CD4-positive, alpha-beta T cell treated with Interferon gamma for 1 hour (primary cell): ENCODE measurements at places on chromosomes 5 and 9.

DNA sequence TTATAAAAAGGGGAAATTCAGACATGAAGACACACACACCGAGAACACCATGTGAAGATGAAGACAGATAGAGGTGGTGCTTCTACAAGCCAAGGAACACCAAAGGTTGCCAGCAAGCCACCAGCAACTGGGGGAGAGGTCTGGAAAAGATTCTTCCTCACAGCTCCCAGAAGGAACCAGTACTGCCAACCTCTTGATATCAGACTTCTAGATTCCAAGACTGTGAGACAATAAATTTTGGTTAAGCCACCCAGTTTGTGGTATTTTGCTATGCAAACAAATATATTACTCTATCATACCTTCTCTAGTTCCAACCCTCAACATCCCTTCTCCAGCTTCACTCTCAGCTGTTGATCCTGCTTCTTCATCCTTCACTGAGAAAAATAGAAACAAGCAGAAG, 451.1 kb downstream of the EBF1 start:
- DNase-seq, result no peak

- DNase-seq, result no peak
These were observed 216.3 kb downstream of the ISL1 start for GRCh38 chr5:51599587-51599986.

DNA sequence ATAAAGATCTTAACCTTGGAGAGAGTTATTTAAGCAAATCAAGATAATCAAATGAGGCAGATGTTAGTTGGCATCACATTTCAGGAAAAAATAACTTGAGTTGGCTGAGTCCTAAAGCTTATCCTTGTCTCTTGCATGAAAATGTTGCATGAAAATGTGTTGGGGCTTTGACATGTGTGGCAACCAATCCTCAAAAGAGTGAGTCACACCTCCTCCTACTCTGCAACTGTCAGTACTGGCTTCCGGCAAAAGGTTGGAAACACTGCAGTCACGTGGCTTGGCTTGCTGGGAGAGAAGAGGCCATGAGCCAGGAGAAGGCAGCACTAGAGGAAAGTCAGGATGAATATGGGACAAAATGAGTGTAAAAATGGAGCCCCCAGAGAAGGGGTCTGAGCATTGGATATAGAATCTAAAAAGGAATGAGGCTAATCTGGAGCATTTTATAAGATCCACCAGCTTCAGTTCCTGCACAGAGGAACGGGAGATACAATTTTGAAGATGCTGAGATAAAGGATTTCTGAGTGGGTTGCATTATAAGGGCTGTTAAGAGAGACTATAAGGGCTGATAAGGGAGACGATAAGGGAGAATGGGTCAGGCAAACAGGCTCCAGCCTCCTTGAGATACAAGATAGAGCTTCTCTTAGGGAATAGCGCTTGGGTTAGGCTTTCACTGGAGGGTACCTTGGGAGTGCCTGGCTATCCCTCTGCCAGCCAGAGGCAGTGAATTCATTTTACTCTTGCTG, 43.1 kb downstream of the SPATA31D1 start:
- DNase-seq, result no peak

- no peak for DNase-seq
These were observed 8.1 kb upstream of the ASB6 start for GRCh38 chr9:129649726-129650679.

DNA sequence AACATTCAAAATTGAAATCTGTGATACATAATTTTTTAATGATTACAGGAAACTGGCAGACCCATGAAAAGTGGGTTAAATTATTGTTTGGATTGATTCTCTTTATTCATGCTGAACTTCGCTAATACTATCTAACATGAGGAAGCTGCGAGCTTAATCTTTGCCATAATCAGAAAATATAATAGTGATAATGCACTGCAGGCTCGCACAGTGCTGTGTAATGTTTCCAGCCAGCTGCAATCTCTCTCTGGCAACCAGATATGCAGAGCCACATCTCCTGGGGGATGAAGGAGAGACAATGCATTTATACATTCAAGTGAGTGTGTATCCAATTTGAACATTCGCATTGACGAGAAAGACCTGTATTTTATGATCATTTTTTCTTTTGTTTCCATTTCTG, 669.7 kb upstream of the RGMB start:
- DNase-seq, result no peak

- DNase-seq, result no peak
These were observed 36.2 kb downstream of the RNF130 start for GRCh38 chr5:180035206-180035931.

DNA sequence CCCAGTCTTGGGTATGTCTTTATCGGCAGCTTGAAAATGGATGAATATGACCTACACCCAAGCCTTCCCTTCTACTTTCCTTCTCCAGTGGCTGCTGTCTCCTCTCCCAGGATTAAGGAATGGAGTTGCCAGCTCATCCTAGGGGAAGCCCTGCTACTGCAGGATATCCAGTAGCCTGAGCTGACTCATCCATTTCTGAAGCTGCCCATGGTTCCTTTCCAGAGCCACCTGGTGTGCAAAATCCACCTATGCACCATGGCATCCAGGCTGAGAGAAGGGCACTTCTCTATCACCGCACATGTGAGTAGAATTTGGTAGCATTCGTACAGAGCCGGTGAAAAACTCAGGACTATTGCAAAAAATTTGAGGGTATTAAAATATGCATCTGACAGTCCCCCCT, 290.8 kb downstream of the YTHDC2 start:
- no peak for DNase-seq

DNA sequence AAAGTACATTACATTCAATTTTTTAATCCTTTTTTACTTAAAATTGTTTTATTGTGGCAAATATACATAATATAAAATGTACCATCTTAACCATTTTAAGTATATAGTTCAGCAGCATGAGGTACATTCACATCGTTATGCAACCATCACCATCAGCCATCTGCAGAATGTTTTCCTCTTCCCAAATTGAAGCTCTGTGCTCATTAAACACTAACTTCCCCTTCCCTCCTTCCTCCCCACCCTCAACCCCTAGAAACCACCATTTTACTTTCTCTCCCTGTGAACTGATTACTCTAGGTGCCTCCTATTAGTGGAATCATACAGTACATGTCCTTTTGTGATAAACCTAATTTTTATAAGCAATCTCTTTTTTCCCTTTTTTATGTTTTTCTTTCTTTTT, 15.6 kb downstream of the TEX53 start:
- DNase-seq, result no peak

- DNase-seq, result no peak
These were observed 555 bp upstream of the PCDHGC4 start for GRCh38 chr5:141484310-141484640.

DNA sequence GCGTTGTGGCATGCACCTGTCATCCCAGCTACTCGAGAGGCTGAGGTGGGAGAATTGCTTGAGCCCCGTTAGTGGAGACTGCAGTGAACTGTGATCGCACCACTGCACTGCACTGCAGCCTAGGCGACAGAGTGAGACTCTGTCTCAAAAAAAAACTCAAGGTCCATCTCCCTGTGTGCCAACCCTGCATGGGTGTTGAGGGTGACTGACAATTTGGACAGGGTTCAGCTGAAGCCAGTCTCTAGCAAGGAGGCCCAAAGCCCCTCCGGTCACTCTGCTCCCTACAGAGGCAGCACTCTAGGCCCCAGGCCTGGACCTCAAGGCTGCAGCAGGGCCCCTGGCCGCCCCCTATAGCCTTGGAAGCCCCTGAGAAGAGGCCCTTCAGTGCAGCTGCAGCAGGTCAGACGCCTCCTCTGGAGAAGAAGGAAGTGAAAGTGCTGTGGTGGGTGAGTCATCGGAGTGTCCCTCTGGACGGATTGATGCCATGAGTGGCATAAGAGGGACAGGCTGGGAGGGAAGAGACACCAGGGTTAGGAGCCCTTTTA, 39.2 kb upstream of the NEK6 start:
- peak; percentile 78 for DNase-seq

DNA sequence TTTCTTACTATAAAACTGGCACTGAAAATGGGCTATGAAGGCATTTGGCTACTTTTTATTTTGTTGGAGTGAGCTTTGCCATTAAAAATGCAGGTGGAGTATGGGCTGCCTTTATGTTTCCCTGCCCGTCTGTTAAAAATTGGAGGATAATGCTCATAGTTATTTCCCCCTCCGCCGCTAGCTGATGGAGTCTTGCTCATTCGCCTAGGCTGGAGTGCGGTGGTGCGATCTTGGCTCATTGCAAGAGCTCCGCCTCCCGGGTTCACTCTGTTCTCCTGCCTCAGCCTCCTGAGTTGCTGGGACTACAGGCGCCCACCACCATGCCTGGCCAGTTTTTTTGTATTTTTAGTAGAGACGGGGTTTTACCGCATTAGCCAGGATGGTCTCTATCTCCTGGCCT, 8.6 kb downstream of the G3BP1 start:
- no peak for DNase-seq
